ENCODE measurements at places on chromosomes 3 and 15.

DNA sequence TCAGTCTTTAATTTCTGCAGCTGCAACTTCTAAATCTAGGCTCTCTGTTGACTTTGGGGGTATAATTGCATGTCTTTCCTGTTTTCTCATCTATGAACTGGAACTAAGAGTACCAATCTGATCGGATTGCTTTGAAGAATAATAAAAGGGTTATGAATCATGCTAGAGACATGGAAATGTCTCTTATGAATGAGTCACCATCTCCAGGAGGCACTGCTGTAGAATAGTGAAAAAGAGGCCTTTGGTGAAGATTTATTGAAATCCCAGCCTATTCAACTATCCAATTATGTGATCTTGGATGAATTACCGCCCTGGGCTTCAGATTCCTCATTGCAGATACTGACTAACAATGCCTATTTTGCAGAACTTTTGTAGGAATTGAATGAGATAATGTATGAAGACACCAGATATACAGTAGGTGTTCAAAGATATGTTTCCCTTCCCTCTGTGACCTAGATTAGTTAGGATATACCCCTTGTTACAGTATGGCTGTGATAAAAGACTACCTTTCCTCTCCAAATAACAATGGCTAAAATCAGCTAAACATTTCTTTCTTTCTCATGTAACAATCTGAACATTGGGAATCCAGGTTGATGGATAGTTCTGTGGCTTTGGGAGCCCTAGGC, 11.5 kb upstream of the CMTM8 start:
- no peak for DNase-seq

GRCh38 chr3:55159016-55159415, 231.2 kb upstream of the LRTM1 start:
- DNase-seq, result no peak

GRCh38 chr3:49666592-49666991, 7.6 kb upstream of the APEH start:
- DNase-seq, result no peak

DNA sequence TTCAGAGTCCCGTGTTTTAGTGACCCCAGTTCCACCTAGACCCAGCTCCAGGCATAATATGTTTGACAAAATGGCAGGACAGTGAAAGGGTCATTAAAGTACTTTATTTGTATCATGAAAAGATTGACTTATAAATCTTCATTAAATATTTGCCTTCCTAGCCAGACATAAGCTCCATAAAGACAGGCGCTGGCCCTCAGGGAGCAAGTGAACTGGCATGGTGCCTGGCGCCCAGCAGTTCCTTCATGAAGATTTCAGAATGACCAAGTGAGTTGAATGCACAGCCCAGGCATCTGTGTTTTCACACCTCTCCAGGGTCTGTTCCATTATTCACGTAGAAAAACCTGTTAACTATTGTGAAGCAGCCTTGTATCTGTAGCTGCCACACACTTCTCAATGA, 166.2 kb downstream of the GAP43 start:
- DNase-seq, result no peak

- DNase-seq, result no peak
Measured at GRCh38 chr3:17442332-17443049, 299.9 kb downstream of the TBC1D5 start.

DNA sequence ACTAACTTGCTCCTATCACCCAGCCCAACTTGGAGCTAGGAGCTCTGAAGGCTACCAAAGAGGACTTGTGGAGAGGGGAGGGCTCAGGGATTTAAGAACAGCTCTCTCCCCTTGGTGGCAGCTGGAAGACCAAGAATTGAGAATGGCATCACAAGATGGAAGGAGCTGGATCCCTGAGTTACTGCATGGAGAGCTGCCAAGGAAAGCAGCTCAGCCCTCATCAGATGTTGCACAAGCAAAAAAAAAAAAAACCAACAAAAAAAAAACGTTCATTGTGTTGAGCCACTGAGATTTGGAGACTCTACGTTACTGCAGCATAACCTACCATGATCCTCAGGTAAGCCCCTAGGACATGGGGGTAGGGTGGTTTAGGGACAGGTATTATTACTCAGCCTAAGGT, 41.0 kb downstream of the ITGB5 start:
- no peak for DNase-seq

DNA sequence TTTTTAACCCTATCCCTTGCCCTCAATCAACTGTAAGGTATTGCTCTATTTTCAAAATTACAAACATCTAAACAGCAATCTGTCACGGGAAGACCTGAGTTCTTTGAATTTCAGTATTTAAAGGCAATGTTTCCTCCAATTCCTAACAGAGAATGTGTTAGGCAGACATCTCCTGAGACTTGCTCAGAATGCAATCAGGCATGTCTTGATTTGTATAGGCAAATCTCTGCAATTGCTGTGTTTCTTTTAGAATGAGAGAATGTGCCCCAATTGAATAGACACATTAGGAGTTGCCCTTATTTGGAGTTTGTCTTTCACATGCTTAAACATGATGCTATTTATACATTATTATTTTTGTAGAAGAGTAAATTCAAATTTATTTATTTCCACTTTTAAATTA, 205.6 kb downstream of the CADM2 start:
- DNase-seq, result no peak

DNA sequence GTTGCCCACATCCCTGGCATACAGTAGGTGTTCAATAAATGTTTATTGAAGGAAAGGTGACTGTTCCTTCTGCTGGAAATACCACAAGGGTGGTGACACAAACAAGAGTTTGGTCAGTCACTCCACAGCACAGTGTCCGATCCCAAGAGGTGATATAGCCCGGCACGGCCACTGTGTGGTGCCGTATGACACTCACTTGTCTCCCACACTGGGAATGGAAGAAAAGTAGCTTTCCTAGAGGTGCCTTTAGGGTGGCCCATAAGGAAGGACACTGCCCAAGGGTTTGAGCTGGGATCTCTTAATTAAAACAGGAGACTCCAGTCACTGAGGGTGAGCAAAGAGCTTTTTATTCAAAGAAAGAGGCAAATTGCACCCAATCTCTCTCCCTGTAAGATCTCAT, 40.5 kb downstream of the TGM4 start:
- DNase-seq, result no peak

- DNase-seq, result no peak
Measured at GRCh38 chr3:169497567-169498257, 165.8 kb downstream of the MECOM start.

DNA sequence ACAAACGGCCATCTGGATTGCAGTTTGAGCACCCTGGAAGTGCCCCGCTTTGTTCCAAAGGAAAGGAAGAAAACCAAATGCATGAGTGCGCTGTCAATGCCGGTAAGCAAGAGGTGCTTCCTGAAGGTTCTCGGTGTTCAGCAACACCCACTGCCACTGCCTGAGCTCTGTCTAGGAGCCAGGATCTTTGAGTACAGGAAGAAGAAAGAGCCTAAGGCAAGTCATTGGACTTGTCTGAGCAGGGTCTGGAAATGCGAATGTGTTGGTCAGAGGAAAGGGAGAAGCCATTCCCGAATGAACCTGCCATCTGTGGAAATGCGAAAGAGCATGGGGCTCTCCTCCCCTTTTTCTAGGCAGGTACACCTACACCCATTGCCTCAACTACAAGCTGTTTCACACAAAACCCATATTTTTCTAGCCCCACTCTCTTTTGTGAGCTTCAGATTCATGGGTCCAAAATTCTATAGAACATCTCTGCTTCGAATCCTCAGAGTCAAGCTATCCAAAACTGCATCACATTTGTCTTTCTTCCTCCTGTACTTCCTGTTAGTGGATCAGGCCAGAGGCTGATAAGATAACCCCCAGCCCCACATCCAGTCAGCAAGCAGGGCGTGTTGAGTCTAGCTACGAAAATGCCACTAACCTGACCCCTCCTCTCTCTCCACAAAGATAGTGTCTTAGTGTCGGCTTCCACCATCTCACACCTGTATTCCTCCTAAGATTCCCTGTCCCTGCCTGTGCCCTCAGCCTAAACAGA, 55.6 kb upstream of the C15orf61 start:
- no peak for DNase-seq

GRCh38 chr3:129989414-129989813, 14.9 kb downstream of the TRH start:
- DNase-seq, result no peak

DNA sequence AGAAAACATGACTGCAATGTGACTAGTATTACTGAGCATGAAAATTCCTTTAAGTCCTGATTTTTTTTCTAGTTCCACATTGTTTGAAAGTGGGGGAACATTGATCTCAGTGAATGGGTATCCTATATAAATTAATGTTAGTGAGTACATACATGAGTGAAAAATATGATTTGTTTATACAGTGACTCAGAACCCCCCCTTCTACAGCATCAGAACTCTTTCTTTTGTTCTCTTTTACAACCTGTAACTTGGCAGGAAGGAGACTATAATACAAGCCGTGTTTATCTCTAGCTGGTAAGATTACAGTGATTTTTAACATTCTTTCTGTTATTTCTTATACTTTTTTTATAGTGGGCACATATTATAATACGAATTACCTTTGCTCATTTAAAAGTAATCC, 384.7 kb downstream of the PDCD6IP start:
- DNase-seq, result no peak

- no peak for DNase-seq
Measured at GRCh38 chr3:112247900-112248299, 46.1 kb downstream of the SLC9C1 start.

- DNase-seq, result no peak
Measured at GRCh38 chr3:68004091-68004490, 349.7 kb upstream of the SUCLG2 start.

DNA sequence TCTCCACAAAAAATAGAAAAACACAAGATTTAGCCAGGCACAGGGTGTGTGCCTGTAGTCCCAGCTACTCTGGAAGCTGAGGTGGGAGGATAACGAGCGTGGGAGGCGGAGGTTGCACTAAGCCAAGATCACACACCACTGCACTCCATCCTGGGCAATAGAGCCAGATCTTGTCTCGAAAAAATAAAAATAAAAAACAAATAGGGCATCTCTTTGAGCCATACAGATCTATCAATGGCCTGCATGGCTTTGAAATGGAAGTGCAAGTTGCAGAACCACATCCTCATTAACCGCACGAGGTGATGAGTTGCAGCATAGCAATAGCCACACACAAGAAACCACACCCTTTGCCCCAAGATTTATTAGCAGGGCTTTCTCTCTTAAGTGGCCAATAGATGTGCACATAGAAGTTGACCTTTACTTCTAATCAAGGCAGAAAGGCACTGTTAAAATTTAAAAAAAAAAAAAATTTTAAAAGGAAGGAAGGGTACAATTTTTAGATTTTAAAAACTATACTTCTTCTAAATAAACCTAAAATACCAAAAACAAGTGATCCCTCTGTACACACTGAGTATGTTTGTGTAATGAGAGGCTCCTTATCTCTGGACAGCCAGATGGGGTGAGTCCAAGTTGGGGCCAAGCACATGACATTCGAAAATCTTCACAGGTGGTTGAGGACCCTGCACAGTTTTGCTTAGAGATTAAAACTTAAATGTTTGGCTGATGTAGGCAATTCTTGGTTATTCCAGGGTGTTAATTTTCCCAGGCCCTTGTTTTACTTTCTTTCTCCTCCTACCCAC, 53.4 kb downstream of the FILIP1L start:
- DNase-seq, result no peak

DNA sequence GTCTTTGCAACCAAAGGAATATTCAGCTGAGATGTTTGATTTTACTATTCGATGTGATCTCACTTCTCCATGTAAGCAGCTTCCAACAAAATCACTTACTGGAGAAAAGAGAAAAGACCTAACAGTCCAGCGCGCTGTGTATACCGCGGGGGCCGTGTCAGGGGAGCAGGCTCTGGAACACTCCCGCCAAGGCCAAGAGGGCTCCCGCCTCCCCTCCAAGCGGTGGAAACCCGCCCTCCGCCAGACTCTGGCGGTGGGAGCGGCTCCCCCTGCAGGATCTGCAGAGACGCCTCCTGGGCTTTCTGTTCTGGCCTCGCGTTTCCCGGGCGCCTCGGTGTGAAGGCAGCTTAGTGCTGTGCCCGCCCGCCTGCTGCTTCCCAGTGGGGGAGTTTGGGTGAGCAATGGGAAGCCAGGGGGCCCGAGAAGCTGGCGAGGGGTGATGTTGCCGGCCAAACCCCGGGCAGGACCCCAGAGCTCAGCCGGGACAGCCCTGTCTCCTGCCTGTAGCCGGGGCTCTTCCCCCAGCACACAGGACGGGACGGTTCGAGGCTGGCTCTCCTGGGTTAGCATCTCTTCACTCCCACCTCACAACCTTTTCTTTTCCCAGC, 36.3 kb downstream of the CHST14 start:
- peak; percentile 65 for DNase-seq

GRCh38 chr3:63029326-63029725, 154.1 kb upstream of the CADPS start:
- DNase-seq, result no peak

GRCh38 chr15:52787123-52787503, 3.0 kb downstream of the ONECUT1 start:
- DNase-seq, result no peak

GRCh38 chr3:49629866-49630265, 44.3 kb upstream of the APEH start:
- no peak for DNase-seq

GRCh38 chr15:66789029-66790025, 87.3 kb downstream of the SMAD6 start:
- DNase-seq, result no peak

GRCh38 chr3:148227534-148227933, 470.2 kb upstream of the AGTR1 start:
- no peak for DNase-seq

- peak; percentile 79 for DNase-seq
Measured at GRCh38 chr15:78131295-78132061, at the start of gene CIB2. Gene CIB2, minus strand, starts transcription at chr15:78131445. Its CDS starts 230 bp downstream, at chr15:78131215.

- DNase-seq, result no peak
Measured at GRCh38 chr15:50979041-50979440, 70.6 kb downstream of the AP4E1 start.

- no peak for DNase-seq
Measured at GRCh38 chr3:170716172-170716805, 130.4 kb upstream of the SLC7A14 start.

- no peak for DNase-seq
Measured at GRCh38 chr3:68728343-68728742, 204.0 kb downstream of the TAFA4 start.

DNA sequence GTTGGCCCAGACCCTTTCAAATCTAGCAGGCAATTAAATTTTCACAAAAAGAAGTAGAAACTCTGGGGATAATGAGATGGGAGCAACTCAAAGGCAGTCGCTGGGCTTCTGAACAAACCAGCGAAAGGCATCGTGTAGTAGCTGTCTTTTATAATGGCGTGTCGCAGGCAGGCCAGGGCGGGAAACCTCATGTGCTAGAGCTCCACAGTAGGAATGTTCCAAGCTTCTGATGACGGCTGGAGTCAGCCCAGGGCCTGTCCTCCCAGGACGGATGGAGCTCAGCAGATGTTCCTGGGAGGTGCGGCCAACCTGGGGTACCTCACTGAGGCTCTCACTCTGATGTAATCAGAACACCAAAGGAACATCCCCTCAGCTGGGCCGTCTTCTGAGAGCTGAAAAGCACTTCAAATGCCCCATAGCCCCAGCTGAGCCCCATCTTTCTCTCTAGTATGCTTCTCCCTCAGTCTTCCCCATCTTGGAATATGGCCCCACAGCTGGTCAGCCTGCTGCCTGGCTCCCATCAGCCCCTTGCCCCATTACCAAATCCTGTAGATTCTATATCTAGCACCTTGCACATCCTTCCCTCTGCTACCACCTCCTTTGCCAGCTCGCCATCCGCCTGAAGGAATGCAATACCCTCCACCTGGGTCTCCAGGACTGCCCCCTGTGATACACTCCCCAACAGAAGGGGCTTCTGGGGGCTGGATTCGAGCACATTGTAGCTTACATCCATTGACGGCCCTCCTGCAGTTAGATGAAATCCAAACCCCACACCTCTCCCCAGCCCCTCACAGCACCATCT, 54.9 kb upstream of the ATP2B2 start:
- DNase-seq, result no peak

GRCh38 chr3:89521328-89521727, 413.9 kb downstream of the EPHA3 start:
- DNase-seq, result no peak
